Astrocyte (in vitro differentiated cells and primary cell): ENCODE measurements at places on chromosomes 4 and X. TPM values are rescaled to one million over a fixed set of nuclear protein-coding genes. Genes with fewer than 3 reads are reported as not detected.

Gene DCX
- 0.53 and 2.4 TPM in 2 replicates for total RNA-seq

Gene TIMM17B
- 57.7 and 58.2 TPM in 2 replicates for total RNA-seq

Gene CCKAR
- total RNA-seq = not detected in 2 replicates

Gene HMX1
- 0.25 TPM in 1 of 2 replicates, not detected in the other for total RNA-seq

Gene AMER1
- total RNA-seq = 5.4 and 6.5 TPM in 2 replicates

Gene AREG
- total RNA-seq = 0.79 and 1.5 TPM in 2 replicates

Gene HEPH
- total RNA-seq = 58.8 and 83.9 TPM in 2 replicates

Gene FAM9C
- 0.16 TPM in 1 of 2 replicates, not detected in the other for total RNA-seq

Gene MAOA
- total RNA-seq = 1.8 and 2.5 TPM in 2 replicates

Gene NPY2R
- 0.09 TPM in 1 of 2 replicates, not detected in the other for total RNA-seq

Gene TMPRSS11D
- not detected in 2 replicates for total RNA-seq

Gene DKK2
- 2.1 and 3.3 TPM in 2 replicates for total RNA-seq

Gene FREM3
- total RNA-seq = not detected in 2 replicates

Gene MAGEA2B
- 1.2 and 2.9 TPM in 2 replicates for total RNA-seq

Gene GDPD2
- total RNA-seq = not detected in 2 replicates

Gene FAM3A
- 20.9 and 26.1 TPM in 2 replicates for total RNA-seq

Gene CDKL2
- total RNA-seq = 3.7 and 4.7 TPM in 2 replicates

Gene USP51
- total RNA-seq = 1.5 and 2.2 TPM in 2 replicates

Gene PDGFC
- total RNA-seq = 167 and 188 TPM in 2 replicates

Gene CTAG1B
- total RNA-seq = not detected in 2 replicates

Gene PTCHD1
- 0.05 and 0.14 TPM in 2 replicates for total RNA-seq

Gene SCRG1
- 4.3 and 7.3 TPM in 2 replicates for total RNA-seq

Gene RIBC1
- total RNA-seq = 0.34 and 0.46 TPM in 2 replicates

Gene H2BW2
- not detected in 2 replicates for total RNA-seq

Gene SLITRK4
- total RNA-seq = 2.7 and 3.7 TPM in 2 replicates

Gene TRIM2
- total RNA-seq = 46.4 and 51.8 TPM in 2 replicates

Gene SUPT20HL2
- total RNA-seq = not detected in 2 replicates

Gene SULT1E1
- total RNA-seq = 0.34 TPM in 1 of 2 replicates, not detected in the other

Gene RHOH
- total RNA-seq = not detected in 2 replicates

Gene SYTL4
- total RNA-seq = 3.3 and 4.1 TPM in 2 replicates

Gene GUCY1A1
- 0.48 and 1.0 TPM in 2 replicates for total RNA-seq

Gene SCLT1
- 10.9 and 11.3 TPM in 2 replicates for total RNA-seq

Gene DMP1
- 0.10 and 0.11 TPM in 2 replicates for total RNA-seq

Gene VCX2
- total RNA-seq = not detected in 2 replicates

Gene FGD1
- total RNA-seq = 18.0 and 18.6 TPM in 2 replicates

Gene NOX1
- not detected in 2 replicates for total RNA-seq

Gene ADH1C
- total RNA-seq = not detected in 2 replicates

Gene VEGFD
- total RNA-seq = not detected in 2 replicates

Gene HAUS3
- total RNA-seq = 9.1 and 10.7 TPM in 2 replicates

Gene PIN4
- total RNA-seq = 7.9 and 8.7 TPM in 2 replicates

Gene PHEX
- 0.24 and 0.36 TPM in 2 replicates for total RNA-seq

Gene TCEANC
- 1.0 and 2.3 TPM in 2 replicates for total RNA-seq

Gene SORCS2
- 13.8 and 25.7 TPM in 2 replicates for total RNA-seq

Gene TMEM156
- 0.59 and 1.1 TPM in 2 replicates for total RNA-seq

Gene RAB41
- total RNA-seq = not detected in 2 replicates

Gene C4orf46
- total RNA-seq = 7.0 and 8.4 TPM in 2 replicates

Gene OPRPN
- not detected in 2 replicates for total RNA-seq

Gene KIF4A
- total RNA-seq = 1.7 and 3.0 TPM in 2 replicates

Gene YIPF7
- total RNA-seq = 0.30 and 0.31 TPM in 2 replicates

Gene BST1
- total RNA-seq = 19.5 and 24.5 TPM in 2 replicates

Gene FOXP3
- 0.09 and 0.12 TPM in 2 replicates for total RNA-seq

Gene FRMD7
- 0.09 TPM in 1 of 2 replicates, not detected in the other for total RNA-seq

Gene MTCP1
- 8.9 and 9.1 TPM in 2 replicates for total RNA-seq

Gene STBD1
- total RNA-seq = 7.2 and 9.7 TPM in 2 replicates

Gene MAGED4
- total RNA-seq = 96.3 and 129 TPM in 2 replicates

Gene RNF212
- 2.0 and 2.2 TPM in 2 replicates for total RNA-seq

Gene PABPC5
- 2.4 and 2.5 TPM in 2 replicates for total RNA-seq

Gene TRIM61
- total RNA-seq = 1.4 and 2.2 TPM in 2 replicates
